ENCODE measurements at places on chromosomes 6 and 20.
A peak's percentile ranks its signal among the peaks of the same experiment; 100 is the strongest.

GRCh38 chr20:1493536-1493935, 2.3 kb upstream of the SIRPB2 start:
- no peak for DNase-seq

DNA sequence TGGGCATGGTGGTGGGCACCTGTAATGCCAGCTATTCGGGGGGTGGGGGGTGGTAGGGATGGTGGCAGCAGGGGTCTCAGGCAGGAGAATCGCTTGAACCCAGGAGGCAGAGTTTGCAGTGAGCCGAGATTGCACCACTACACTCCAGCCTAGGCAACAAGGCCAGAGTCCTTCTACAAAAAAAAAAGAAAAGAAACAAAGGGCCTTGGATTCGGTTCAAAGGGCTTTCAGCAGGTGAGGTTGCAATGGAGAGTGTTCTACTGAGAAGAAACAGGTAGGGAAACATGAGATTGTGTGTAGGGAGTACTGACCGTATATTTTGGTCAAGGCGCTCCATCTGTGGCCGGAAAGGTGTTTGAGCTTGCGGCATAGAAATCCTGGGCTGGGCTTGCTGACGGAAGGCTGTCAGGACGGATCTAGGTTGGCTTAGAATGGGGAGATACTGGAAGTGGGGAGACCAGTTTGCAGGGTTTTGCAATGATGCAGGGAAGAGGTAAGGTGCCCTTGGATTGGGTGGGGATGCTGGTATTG, 40.7 kb upstream of the DSP start:
- DNase-seq, result no peak

- peak; percentile 48 for DNase-seq
These were observed 74.4 kb downstream of the ITCH start for GRCh38 chr20:34437330-34437986.

GRCh38 chr6:163955096-163955495, 540.6 kb downstream of the QKI start:
- DNase-seq, result peak; percentile 92

GRCh38 chr6:115902436-115902835, 158.3 kb downstream of the FRK start:
- DNase-seq, result no peak

GRCh38 chr20:47950124-47950912, 165.0 kb upstream of the SULF2 start:
- DNase-seq, result peak; percentile 89

DNA sequence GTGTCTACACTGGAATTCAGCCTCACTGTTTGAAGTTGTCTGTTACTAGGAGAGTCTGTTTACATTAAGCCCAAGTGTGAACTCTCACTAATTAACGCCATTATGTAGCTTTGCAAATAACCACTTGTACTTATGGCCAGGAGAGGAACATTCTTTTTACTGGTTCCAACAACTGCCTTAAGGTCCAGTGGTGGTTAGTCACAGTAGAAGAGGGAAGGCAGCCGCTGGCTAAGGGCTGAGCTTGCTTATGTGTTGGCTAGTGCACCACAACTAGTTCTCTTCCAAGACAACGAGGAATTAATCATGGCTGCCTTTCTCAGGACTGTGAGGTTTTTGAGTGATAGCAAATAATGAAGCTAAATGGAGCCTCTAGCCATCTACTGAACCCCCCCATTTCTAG, 14.9 kb upstream of the SLC22A23 start:
- peak; percentile 36 for DNase-seq

GRCh38 chr20:48307277-48307676, 520.5 kb downstream of the PREX1 start:
- no peak for DNase-seq

DNA sequence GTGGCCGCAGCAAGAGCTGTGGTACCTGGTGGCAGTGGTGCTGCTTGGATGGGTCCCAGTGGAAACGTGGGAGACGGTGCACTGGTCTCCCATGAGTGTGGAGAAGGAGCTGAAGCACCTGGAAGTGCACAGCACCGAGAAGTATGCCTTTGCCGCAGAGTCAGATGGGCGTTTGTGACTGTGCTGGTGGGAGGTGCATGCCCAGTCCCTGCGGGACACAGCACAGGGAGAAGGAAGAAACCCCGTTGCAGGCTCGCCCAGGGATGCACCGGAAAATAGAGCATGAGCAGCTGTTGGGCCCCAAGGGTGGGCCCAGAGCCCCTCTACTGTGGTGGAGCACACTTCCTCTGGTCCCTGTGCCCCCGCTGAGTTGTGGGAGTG, 19.3 kb upstream of the RGS17 start:
- no peak for DNase-seq

DNA sequence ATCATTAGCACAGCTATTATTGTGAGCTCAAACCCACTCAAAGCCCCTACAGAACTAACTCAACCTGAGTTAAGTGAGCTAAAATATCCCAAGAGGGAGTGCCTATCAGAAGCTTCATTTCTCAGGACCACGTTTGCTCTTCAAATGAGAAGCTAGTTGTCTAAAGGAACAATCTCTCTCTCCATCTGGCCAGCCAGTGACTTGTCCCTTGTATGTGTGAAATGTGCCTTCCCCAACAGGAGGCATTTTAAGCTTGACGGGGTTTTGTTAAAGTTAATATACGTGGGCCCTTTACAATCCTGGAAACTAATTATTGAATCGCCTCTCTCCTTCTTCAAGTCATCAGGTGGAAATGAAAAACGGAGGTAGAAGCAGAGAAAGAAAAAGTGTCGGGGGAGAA, 62.0 kb downstream of the TRERF1 start:
- DNase-seq, result no peak

DNA sequence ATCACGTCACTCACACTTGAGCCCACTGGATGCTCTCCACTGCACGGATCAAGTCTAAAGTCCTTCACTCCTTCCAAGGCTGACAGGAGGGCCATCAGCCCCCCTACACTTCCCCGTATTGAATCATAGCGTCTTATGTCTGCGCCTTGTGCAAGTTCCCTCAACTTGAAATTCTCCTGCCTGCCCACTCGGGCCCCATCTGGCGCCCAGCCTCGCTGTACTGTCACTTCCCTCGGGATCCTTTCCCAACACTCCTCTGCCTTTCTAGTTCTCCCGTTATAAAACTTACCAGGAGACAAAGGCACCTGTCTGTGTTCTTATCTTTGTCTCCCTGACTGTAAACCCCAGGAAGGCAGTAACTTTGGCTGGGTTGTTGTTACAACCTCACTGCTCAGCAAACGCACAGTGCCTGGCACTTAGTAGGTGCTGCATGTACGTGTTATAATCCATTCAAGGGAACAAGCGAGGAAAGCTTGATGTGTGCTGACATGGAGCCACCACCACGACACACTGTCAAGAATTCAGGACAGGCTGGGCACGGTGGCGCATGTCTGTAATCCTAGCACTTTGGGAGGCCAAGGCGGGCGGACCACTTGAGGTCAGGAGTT, 33.8 kb upstream of the ZFAND3 start:
- DNase-seq, result peak; percentile 27

- no peak for DNase-seq
These were observed at the start of gene TRIM31 for GRCh38 chr6:30113003-30113759. Gene TRIM31 (minus strand): TSS chr6:30113090. CDS start chr6:30112805, 285 bp downstream.

GRCh38 chr6:2970753-2971419, 481 bp downstream of the SERPINB6 start:
- DNase-seq, result no peak

- DNase-seq, result peak; percentile 19
These were observed 89.4 kb downstream of the PACRG start for GRCh38 chr6:162817196-162817595.

GRCh38 chr6:77403424-77403823, 59.9 kb downstream of the HTR1B start:
- peak; percentile 72 for DNase-seq

GRCh38 chr6:98286620-98287019, 547.8 kb upstream of the POU3F2 start:
- DNase-seq, result no peak

DNA sequence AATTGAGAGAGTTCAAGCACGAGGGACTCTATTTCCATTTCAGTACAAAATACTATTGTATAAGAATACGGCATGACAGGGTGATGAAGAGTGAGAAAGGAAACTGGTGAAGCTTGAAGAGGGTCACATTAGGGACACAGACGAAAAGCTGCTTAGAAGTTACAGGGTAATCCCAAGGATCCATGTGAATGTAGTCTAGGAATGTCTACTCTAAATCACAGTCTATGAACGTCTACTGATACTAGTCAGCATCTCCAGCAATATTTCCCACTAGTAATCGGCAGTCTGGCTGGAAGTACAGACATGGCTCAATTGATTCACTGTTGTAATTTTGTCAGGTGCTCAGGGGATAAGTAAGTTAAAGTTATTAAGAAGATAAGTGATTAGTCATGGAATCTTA, 156.4 kb downstream of the ASCC3 start:
- no peak for DNase-seq

DNA sequence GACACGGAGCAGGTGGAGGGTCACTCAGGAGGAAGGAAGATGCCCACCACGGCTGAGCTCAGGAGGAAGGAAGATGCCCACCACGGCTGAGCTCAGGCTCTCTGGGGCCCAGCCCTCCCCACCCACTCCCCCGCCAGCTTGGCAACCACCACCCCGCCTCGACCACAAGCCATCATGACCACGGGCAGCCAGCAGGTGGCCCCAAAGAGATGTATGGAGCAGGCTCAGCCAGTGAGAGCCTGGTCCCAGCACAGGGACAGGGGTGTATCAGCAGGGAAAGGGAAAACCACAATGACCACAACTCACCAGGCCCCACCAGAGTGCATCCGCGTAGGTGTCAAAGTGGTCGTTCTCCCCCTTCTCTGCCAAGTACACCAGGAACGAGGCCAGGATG, 30.4 kb downstream of the KCNQ2 start:
- no peak for DNase-seq

DNA sequence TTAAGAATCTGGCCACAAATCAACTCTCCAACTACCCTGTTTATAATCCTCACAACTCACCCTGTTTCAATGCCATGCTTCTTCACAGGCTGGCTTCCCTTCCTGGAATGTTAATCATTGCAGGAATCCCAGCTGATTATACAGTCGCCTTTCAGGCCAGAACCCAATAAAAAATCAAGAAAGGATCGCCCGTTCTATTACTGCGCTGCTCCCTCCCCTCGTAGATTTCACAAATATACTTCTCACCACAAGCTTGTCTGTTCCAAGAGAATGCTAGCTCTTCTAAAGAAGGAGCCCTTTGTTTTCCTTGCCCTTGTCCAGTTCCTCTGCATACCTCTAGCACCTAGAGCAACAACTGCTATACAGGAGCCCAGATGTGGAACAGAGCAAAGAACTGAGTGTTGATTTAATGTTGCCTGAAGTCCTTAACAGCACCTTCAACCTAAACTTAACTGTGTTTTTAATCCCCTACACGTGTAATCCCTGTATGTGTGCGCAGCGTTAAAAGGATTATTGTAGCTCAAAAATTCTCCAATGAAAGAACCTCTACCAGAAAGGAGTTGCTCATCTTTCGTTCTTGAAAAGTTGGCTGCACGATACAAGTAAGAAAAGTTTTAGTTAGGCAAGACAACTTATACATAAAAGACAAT, 988 bp downstream of the ECHDC1 start:
- peak; percentile 59 for DNase-seq

GRCh38 chr20:4117867-4118266, 102.5 kb upstream of the RNF24 start:
- DNase-seq, result no peak

DNA sequence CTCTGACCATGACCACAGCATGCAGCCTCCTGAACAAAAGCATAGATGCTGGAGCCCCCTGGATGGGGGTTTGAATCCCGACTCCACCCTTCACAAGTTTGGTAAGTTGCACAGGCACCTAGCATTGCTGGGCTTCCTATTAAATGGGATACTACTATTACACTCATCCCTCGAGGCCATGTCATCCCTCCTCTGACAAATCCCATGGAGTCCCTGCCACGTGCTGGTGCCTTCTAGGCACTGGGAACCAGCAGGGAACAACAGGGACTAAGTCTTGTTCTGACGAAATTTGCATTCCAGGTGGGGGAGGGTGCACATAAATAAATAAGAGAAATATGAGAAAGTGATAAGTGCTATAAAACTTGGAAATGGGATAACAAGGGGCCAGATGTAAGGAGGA, 15.3 kb upstream of the SIRPA start:
- peak; percentile 48 for DNase-seq

GRCh38 chr6:167573461-167574215, 248.8 kb downstream of the TTLL2 start:
- DNase-seq, result no peak

GRCh38 chr6:34272013-34272926, 23.5 kb upstream of the SMIM29 start:
- no peak for DNase-seq

GRCh38 chr20:63185215-63185796, 30.6 kb downstream of the YTHDF1 start:
- DNase-seq, result no peak

DNA sequence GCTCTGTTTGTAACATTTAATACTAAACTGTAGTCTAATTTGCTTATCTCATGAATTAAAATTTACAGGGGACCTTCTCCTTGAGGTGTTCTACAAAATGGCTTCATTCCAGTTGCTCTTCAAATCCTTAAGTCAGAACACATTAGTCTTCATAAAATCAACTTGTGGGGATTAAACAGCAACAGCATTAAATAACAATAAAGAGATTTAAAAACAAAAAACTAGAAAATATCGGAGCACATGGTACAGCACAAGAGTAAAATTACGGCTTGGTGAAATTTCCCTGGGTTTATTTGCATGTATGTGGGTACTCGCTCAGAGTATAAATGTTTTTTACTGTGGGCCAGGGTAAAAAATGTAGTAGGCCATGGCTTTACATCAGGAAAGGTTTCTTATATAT, 12.0 kb downstream of the RRAGD start:
- DNase-seq, result no peak

GRCh38 chr6:155271145-155271544, 7.3 kb downstream of the CLDN20 start:
- DNase-seq, result no peak

- peak; percentile 32 for DNase-seq
These were observed 327.0 kb downstream of the BMP2 start for GRCh38 chr20:7094438-7094997.

GRCh38 chr6:143697076-143697800, 19.5 kb downstream of the PHACTR2 start:
- peak; percentile 14 for DNase-seq

GRCh38 chr20:61786230-61786629, 279.5 kb downstream of the TAF4 start:
- DNase-seq, result no peak

DNA sequence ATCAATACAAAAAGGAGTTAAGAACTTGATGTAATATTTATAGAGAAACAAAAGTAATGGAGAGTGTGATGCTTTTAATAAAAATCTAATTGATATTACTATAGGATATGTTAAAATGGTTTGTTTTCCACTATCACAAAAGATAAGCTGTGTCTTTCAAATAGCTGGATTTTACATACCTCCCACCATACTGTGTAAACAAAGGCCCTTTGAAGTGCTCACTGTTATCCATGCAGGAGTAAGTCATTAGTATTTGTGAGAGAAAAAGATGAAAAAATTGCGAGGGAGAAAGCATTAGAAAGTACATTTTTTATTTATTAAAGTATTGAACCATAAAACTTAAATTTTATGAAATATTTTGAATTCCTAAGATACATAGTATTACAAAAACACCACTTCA, 733.0 kb downstream of the GRIK2 start:
- no peak for DNase-seq

Measured in fibroblast of skin of right biceps (primary cell).